Fibroblast of the aortic adventitia (primary cell): ENCODE measurements at places on chromosomes 12 and 14. TPM values are rescaled to one million over a fixed set of nuclear protein-coding genes. Genes with fewer than 3 reads are reported as not detected.

TMCC3 gene
- total RNA-seq, result 0.65 and 0.72 TPM in 2 replicates

PZP gene
- not detected in 2 replicates for total RNA-seq

CMTM5 gene
- total RNA-seq, result 0.49 TPM in 1 of 2 replicates, not detected in the other

MAPK1IP1L gene
- total RNA-seq, result 16.2 and 71.8 TPM in 2 replicates

C12orf54 gene
- not detected in 2 replicates for total RNA-seq

RAPGEF3 gene
- total RNA-seq, result 5.2 and 16.6 TPM in 2 replicates

TOMM20L gene
- not detected in 2 replicates for total RNA-seq

NKX2-8 gene
- total RNA-seq, result not detected in 2 replicates

RNASE12 gene
- not detected in 2 replicates for total RNA-seq

CEP83 gene
- total RNA-seq, result 15.8 and 35.3 TPM in 2 replicates

KRT78 gene
- not detected in 2 replicates for total RNA-seq

PLEKHH1 gene
- 0.45 TPM in 1 of 2 replicates, not detected in the other for total RNA-seq

BCL11B gene
- total RNA-seq, result 0.09 TPM in 1 of 2 replicates, not detected in the other

NRL gene
- 0.90 and 4.1 TPM in 2 replicates for total RNA-seq

HOXC9 gene
- 0.65 TPM in 1 of 2 replicates, not detected in the other for total RNA-seq

DIO2 gene
- 0.74 and 66.0 TPM in 2 replicates for total RNA-seq

SLC10A1 gene
- not detected in 2 replicates for total RNA-seq

SGPP1 gene
- total RNA-seq, result 8.3 and 34.4 TPM in 2 replicates

PGAM5 gene
- 1.6 and 22.4 TPM in 2 replicates for total RNA-seq

GDF11 gene
- 2.4 and 4.7 TPM in 2 replicates for total RNA-seq

POTEG gene
- total RNA-seq, result not detected in 2 replicates
